ENCODE measurements at places on chromosomes 6 and 20.

- DNase-seq: no peak
Measured at GRCh38 chr6:15331629-15332251, 85.9 kb downstream of the JARID2 start.

- DNase-seq: no peak
Measured at GRCh38 chr20:60097285-60097684, 139.1 kb downstream of the CDH26 start.

- DNase-seq: no peak
Measured at GRCh38 chr20:26169506-26169905, 472.9 kb upstream of the ZNF337 start.

GRCh38 chr6:36848658-36849441, 9.6 kb upstream of the CPNE5 start:
- peak; percentile 85 for DNase-seq
